ENCODE measurements at places on chromosomes 12 and 14. TPM values are rescaled to one million over a fixed set of nuclear protein-coding genes. Genes with fewer than 3 reads are reported as not detected.

Gene RERG
- polyA plus RNA-seq = 40.1 TPM

Gene SUDS3
- 48.5 TPM for polyA plus RNA-seq

Gene TOMM20L
- polyA plus RNA-seq = 1.4 TPM

Gene MYF6
- polyA plus RNA-seq = not detected

Gene BCL11B
- polyA plus RNA-seq = 2.5 TPM

Gene YBX3
- polyA plus RNA-seq = 278 TPM

Gene RNASE7
- polyA plus RNA-seq = 0.76 TPM

Gene KRT79
- not detected for polyA plus RNA-seq

Gene C12orf42
- polyA plus RNA-seq = 0.17 TPM

Gene ARHGEF25
- 30.0 TPM for polyA plus RNA-seq

Data from right renal pelvis (tissue), 4 donors.